ENCODE measurements at places on chromosomes 1 and 21.

- DNase-seq, result no peak
Observed at GRCh38 chr21:30447056-30447455, 7.0 kb downstream of the KRTAP15-1 start.

DNA sequence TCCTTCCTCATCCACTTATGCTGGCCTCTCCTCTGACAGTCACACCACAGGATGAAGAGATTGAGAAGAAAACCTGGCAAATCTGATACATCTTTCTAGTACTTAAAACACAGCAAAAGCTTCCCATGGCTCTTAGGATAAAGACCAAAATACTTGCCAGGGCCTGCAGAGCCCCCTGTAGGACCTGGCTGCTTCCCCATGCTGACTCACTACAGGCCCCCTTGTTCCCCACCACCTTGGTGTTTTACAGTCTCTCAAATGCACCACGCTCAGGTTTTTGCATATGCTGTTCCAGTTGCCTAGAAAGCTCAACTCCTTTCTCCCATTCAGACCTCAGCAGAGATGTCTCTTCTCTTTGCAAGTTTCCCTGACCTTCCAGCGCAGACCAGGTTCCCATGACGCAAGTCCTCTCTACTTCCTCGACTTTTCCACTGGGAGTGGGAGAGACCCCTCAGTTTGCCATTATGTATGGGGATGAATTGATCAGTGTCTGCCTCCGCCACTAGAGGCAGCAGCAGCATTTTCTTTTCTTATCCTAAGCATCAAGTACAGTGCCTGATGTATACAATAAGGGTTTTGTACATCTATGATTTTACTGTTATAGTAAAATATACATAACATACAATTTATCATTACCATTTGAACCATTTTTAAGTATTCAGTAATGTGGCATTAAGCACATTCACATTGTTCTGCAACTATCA, 113.8 kb upstream of the C8B start:
- DNase-seq, result no peak

- no peak for DNase-seq
Observed at GRCh38 chr1:168392958-168393549, 112.4 kb downstream of the TBX19 start.

DNA sequence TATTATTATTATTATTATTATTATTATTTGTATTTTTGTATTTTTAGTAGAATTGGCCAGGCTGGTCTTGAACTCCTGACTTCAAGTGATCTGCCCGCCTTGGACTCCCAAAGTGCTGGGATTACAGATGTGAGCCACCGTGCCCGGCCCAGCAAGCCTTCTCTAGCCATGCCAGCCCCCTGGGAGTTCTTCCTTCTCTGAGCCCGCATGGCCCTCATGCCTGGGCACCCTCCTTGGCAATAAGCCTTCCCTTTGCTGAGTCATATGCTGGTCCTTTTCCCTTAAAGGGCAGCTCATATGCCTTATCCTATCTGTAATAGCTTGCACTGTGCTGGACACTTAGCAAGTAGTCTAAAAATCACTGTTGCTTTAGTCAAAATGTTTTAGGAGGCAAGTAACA, 8.5 kb upstream of the NBL1 start:
- no peak for DNase-seq

- DNase-seq, result no peak
Observed at GRCh38 chr1:200366577-200367253, 43.1 kb downstream of the ZNF281 start.

All from CD4-positive, alpha-beta T cell treated with Interleukin-1 beta for 1 hour (primary cell).